ENCODE measurements at places on chromosomes 7 and 10.
A peak's percentile ranks its signal among the peaks of the same experiment; 100 is the strongest.

GRCh38 chr7:93051660-93052059, 66.1 kb downstream of the SAMD9 start:
- no peak for DNase-seq

DNA sequence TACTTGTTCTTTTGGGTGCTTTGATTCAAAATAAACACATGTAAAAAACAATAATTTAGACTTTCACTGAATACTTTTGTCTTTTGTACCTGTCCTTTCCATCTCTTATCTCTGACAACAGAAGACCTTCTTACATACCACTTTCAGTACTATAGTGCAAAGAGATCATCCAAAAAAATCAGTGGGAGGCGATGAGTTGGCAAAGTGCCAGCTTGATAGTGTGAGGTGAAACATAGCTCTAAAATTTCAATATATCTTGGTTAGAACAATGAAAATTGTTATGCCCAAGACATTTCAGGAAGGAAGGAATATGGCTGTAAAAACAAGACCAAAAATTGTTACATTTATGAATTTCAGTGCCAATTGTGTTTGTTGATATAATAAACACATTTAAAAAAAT, 390.2 kb upstream of the COBL start:
- no peak for DNase-seq

- DNase-seq, result no peak
These were observed 7.7 kb downstream of the HTR7 start for GRCh38 chr10:90849956-90850749.

DNA sequence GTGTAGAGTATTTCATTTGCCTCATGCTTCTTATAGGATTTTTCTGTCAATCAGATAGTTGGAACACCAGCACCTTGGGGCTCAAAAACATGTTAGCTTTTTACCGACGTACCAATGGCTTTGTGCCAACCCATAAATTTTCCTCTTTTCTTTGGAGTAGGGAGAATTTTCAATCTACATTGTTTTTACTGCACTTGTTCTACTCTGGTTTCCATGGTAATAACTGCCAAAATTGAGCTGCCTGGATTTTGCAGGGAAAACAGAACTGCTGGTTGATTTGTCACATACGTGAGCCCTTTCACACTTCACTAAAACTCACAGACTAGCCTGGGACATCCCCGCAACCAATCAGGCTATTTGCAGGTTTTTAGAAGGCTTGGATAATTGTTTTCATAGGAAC, 189.7 kb downstream of the ARHGAP21 start:
- no peak for DNase-seq

- DNase-seq, result no peak
These were observed 582.6 kb downstream of the PARD3 start for GRCh38 chr10:34232481-34232880.

- no peak for DNase-seq
These were observed 21.8 kb upstream of the INPP5F start for GRCh38 chr10:119703903-119704508.

DNA sequence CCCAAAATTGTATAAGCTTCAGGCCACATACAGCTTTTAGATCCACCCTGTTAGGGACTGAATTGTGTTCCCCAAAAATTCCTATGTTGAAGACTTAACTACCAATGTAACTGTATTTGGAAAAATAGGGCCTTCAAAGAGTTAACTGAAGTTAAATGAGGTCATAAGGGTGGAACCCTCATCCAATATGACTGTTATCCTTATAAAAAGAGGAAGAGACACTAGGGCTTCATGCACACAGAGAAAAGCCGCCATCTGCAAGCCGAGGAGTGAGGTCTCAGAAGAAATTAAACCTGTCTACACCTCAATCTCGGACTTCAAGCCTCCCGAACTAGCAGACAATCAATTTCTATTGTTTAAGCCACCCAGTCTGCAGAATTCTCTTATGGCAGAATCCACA, 317.9 kb upstream of the NFE2L3 start:
- DNase-seq, result no peak

GRCh38 chr10:27537787-27538186, 33.7 kb downstream of the RAB18 start:
- no peak for DNase-seq

GRCh38 chr10:60497364-60497763, 107.7 kb upstream of the ANK3 start:
- DNase-seq, result no peak

- DNase-seq, result no peak
These were observed 21.6 kb upstream of the ARHGAP22 start for GRCh38 chr10:48626447-48626846.

GRCh38 chr7:111025006-111025405, 65.9 kb upstream of the LRRN3 start:
- DNase-seq, result peak; percentile 38
